ENCODE measurements at places on chromosomes 6 and 20.
A peak's percentile ranks its signal among the peaks of the same experiment; 100 is the strongest.

GRCh38 chr6:149037051-149037671 is 280.4 kb upstream of the TAB2 start:
- DNase-seq = peak; percentile 65

- DNase-seq = peak; percentile 63
These were observed 56.4 kb downstream of the RIPOR2 start for GRCh38 chr6:24879351-24879750.

DNA sequence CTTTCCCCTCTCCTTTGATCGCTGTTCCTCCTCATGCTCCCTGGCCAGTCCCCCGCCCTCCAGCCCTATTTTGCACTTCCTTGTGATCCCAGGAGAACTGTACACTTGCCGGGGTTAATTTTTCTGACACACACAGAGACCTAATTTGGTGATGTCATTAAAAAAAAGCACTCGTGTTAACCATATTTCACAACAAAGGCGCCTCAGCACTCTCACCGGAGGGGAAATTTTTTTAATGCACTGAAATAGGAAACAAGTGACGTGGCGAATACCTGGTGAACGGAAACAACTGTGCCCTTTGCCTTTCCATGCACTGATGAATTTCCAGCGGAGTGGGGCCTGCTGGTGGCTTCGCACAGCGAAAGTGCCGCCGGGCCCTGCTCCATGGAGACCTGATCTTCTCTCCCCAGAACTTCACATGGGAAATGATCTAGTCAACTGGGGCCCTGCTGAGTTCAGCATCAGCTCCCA is 53.9 kb upstream of the TAGAP start:
- no peak for DNase-seq

DNA sequence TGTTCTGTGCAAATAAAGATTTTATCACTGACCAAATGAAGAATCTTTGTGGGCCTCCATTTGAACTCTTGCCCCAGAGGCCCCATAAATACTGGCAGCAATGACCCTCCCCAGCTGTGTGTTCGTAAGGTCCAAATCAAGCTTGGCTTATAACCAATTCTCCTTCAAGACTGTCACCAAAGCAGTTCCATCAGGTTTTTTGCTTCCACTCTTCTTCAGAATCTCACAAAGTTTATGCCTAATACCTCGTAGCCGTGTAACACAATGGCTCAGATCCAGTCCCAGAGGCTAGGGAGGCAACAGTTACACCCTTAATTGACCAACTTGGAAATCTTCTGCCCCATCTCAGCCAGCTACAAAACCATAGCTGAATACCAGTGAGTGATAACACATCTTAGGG is 120.5 kb downstream of the HIVEP2 start:
- DNase-seq = no peak

DNA sequence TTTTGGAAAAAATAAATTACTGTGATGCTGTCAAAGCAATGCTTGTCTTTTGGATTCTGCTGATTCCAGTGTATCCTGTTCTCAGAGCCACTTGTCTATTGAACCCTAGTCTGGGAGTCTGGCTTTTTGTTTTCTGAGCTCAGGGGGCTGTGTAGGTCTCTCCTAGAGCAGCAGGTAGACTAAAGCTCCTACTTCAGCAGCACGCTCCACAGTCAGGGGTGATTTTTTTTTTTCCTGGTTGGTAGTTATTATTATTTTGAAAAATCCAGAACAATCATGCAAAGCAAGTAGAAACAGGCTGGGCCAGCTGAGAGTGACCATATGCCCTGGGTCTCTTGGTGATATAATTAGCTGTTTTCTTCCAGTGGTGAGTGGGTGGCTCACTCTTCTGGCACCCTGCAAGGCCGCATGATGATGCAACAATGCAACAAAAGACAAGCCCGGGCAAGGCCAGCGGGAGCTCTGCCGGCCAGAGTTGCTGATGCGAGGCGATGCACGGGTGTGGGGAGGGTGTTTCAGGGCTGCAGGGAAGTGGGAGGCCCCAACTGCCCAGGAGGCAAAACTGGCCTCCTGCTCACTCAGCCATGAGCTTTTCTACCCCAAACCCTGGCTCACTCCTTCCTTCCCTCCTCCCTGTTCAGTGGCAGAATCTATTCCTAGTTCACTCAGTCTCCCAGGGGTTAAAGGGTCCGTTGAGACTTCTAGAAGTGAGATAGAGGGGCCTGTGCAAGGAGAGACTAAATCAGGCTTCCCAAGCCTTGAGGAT is 11.5 kb upstream of the CDKN1A start:
- peak; percentile 82 for DNase-seq

DNA sequence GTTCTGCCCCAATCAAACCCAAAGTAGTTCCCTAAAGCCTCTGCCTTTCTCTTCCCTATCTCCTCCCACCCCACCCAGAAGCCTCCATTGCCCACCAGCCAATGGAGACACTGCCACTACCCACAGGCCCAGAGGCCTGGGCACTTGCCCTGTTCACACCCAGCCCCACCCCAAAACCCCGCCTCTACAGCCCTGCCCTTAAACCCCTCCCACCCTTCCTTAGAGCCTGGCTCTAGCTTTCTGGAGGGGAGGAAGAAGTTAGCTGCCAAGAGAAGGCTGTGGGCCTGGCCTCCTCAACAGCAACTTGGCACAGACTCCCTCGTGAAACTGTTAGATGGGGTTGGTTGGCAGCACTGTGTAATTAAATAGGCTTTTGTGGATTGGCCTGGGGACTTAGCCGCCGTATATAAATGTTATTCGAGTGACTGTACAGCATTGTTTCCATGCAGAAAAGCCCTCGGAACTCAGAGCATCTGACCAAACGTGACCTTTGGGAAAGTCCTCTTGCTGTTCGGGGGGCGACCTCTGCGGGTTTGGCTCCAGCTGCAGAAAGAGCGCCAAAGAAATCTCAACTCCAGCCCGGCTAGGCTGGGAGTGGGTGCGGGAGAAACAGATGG is 31.4 kb downstream of the COL11A2 start:
- DNase-seq = no peak

- DNase-seq = no peak
These were observed 145.5 kb upstream of the STMND1 start for GRCh38 chr6:16956361-16956760.

DNA sequence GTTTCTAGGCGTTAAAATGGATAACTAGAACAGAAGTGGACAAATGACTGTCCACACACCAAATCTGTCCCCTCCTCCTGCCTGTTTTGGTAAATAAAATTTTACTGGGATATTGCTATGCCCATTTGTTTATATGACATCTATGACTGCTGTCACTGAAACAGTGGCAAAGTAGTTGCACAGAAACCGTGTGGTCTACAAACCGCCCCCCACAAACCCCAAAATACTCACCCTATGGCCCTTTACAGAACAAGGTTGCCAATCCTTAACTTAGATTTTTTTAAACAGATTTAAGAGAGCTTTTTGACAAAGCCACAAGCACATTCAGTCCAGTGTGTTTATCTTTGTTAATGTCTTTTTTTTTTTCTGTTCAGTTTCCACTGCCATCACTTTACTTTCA is 137.8 kb downstream of the MTFR2 start:
- DNase-seq = no peak

- no peak for DNase-seq
These were observed 36.5 kb upstream of the RFPL4B start for GRCh38 chr6:112310439-112311125.

DNA sequence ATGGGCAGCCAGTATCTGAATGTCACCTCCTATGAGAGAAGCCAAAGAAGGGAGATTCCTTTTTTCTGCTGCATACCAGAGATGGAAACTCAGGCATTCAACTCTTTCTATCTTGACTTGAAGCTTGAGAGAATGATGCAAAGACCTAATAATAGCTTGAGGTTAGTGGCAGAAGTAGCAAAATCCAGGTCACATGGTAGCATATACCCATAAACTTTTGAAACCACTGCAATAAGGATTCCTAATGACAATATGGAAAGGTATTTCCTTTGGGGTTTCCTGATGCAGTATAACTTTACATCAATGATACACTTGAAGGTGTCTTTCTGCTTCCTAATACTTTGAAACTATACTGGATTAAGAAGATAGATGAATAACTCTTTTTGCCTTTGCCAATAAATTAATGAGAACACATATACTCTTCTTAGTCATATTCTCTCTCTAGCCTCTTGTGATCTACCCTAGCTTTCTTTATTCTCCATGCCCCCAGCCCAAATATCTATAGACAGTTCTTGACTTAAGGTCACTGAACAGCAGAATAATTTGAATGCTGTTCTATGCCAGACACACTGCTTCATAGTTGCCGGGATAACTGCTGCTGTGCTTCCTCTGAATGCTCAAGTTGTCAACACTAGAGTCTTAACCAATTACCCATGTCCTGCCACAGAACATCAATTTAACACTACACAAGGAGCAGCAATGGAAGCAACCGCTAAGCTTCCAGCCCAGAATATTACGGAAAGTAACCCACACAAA is 155.5 kb upstream of the SIM1 start:
- DNase-seq = no peak

- no peak for DNase-seq
These were observed 165.1 kb downstream of the ZFAND3 start for GRCh38 chr6:37984578-37984977.

- DNase-seq = no peak
These were observed 4.7 kb downstream of the GCLC start for GRCh38 chr6:53540129-53540692.

GRCh38 chr6:161370880-161371279 is 97.0 kb upstream of the AGPAT4 start:
- DNase-seq = peak; percentile 81

DNA sequence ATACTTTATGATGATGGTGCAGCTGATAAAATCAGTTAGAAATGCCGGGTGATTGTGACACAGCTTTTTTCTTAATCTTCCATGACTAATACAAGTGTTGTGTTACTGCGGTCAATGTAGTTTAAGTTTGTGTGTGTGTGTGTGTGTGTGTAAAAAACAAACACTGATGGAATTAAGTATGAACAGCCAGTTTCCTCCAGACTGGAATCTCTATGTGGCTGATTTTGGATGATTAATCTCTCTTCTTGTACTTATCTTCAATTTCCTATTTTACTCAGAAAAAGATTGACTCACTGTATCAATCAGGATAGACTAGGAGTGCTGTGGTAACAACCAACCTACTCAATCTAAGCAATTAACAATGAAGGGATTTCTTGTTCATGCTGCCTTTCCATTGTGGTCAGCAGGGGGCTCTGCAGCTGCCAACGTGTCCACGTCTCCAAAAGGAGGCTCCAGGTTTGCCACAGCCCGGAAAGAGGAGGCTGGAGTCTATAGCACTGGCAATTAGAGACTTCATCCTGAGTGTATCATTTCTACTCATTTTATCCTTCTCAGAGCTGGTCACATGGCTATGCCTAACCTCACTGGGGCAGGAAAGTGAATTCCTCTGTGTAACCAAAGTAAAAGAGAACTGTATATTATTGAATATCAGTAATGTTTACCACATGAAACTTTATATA is 107.7 kb downstream of the CD109 start:
- peak; percentile 59 for DNase-seq

GRCh38 chr6:107735906-107736635 is 88.0 kb downstream of the SCML4 start:
- DNase-seq = no peak

DNA sequence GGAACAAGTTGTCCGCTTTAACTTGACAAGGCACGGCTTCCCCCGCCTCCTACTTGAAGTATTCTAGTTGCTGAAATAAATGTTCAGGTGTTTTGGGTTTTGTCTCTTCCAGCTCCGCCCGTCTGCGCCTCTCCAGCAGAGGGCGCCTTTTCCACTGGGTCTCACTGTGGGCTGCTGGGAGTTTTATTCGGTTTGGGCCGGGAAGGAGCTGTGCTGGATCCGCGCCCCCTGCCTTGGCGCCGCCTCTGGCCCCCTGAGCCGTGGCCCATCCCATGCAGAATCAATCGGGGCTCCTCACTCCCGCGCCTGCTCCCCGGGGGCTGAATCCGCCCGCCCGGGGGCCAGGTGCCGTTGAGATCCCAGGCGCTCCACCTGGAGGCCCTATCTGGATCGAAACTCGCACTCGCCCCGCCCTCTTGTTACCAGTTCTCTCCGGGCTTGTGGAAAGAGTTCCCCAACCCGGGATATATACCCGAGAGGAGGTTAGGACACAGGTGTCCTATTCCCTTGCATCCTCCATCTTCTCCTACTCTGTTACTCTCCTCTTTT is 51.0 kb upstream of the TCF21 start:
- peak; percentile 95 for DNase-seq

DNA sequence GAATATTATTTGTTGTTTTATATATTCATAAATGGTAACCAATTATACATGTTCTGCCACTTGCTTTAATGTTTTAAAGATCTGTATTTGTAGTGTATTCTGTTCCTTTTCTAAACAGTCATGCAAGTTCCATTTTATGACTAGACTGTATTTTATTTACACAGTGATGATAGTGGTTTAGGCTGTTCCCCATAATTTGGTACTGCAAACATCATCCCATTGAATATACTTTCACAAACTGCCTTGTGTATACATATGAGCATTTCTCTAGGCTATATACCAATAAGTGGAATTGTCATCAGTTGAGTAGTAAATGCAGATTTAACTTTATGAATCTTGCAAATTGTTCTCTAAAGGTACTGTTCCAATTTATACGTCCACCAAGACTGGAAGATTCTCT is 738.0 kb downstream of the EPHA7 start:
- DNase-seq = no peak

DNA sequence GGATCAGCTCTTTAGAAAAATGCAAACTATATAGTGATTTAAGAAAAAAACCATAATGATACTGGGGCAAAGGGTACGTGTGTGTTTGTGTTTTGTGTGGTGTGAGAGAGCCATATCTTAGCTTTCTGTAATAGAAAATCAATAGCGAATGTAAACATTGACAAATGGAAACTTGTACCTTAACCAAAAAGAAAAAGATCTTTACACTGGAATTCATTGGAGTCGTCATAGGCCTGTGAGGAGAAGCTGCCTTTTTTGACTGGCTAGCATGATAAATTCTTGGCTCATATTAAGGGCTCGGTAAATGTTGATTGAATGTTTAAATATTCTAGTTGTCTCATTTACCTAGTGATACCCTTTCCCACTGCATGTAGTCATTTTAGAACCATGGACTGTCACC is 161.8 kb upstream of the ASCC3 start:
- DNase-seq = no peak

- no peak for DNase-seq
These were observed 200.2 kb downstream of the CENPW start for GRCh38 chr6:126540161-126540560.

GRCh38 chr6:16179970-16180431 is 51.1 kb downstream of the MYLIP start:
- DNase-seq = no peak

- no peak for DNase-seq
These were observed 14.3 kb upstream of the LAMA4 start for GRCh38 chr6:112268654-112269053.

DNA sequence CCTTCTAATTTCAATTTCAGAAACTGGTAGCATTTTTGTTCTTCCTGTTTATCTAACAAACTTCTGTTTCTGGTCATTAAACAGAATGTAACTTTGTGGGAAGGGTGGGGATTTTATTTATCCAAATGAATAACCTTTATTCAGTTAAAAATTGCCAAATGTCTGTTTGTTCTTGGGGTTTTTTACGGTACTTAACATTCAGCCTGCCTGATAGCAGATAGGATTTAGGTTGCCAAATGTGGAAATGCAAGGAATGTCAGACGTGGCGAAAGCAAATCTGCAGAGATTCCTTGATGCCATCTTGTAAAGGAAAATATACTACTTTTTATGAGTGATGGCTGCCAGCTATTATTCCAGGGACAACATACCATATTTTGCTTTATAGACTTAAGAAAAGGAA is 95.7 kb downstream of the LYRM2 start:
- DNase-seq = no peak

Data from ELF-1 (cell line).